ENCODE measurements at places on chromosomes 7 and 10.
A peak's percentile ranks its signal among the peaks of the same experiment; 100 is the strongest.

GRCh38 chr10:18483516-18484186 lies 167.7 kb downstream of the NSUN6 start:
- DNase-seq, result no peak

DNA sequence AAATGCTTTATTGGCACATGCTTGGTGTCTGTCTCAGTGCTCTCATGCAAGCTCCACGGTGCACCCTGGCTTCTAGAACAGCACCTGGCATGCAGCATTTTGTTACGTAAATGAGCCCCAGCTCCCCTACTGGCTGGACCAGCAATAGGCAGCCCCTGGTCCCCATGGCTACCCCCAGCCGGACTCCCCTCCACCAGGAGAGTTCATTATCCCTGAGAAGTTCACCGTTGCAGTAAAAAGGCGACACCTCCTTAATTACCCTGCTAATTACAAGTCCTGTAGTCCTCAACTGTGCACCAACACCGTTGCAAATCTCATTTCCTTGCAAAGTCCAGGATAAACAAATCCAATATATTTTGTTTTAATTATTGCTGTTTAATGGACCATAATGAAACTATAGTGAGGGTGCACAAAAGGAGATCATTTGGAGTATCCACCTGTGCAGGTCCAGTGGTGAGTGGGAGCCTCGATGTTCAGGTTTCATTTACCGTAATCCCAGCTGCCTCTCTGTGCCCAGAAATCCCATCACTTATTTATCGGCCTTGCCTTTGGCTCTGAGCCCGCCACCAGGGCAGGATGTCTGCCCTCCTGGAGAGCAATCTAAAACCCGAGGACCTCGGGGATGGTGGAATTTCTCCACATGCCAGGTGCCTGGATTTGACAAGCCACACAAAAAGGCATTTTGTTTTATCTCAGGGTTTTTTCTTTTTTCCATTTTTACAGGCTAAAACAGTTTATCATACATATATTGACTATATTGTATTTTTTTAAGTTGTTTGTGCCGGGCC lies 12.8 kb upstream of the DRGX start:
- no peak for DNase-seq

- peak; percentile 71 for DNase-seq
Observed at GRCh38 chr10:15084502-15084922, 4.1 kb downstream of the ACBD7 start.

GRCh38 chr10:113232928-113233511 lies 283.0 kb downstream of the TCF7L2 start:
- DNase-seq, result peak; percentile 26

DNA sequence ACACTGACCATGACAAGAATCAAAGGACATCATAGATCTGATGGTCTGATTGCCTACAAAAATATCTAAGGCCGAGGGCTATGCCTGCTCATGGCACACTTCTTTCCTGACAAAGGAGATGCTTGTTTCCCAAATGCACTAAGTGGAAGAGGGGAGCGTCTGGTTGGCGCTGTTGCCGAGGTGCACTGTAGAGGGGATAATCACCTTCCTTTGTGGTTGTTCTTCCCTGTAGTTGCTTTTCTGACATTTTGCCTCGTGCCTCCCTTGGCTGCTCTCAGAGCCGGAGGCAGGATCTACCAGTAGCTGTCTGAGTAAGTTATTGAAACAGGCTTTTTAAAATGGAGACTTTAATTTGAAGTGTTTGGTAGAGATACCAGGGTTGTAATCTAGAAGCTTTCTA lies 352.0 kb downstream of the SORCS3 start:
- no peak for DNase-seq

DNA sequence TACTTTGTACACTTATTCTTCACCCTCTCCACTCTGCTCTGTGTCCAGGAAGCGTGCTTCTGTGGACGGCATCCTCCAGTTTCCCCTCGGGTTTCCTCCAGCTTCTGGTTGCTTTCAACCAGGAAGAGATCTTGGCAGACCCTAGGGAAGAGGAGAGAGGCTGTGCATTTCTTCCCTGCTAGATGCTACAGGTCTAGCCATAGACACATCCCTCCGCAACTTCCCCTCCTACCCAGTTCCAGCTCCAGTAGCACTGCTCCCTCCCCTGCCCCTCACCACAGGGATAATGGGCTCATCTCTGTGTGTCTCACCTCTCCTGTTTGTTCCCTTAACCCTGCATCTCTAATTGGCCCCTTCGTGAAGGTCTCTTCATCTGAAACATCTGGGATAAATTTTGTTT lies 16.3 kb downstream of the TLL2 start:
- no peak for DNase-seq

DNA sequence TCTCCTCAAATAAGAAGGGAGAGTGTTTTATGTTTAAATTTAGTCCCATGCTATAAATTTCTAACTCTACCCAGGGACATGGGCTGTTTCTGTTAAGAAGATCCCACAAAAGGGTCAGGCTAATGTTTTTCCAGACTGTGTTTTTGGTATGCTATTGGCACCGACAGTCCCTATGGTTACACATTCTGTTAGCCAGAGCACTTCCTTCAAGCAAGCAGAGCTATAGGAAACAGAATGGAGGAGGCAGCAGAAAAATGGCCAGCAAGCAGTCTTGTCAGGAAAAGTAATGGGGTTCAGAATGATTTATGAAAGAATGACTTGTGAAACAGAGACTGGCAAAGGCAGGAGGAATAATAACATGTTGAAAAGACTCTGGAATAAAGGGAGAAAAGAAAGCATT lies 44.8 kb upstream of the PHYHIPL start:
- no peak for DNase-seq

DNA sequence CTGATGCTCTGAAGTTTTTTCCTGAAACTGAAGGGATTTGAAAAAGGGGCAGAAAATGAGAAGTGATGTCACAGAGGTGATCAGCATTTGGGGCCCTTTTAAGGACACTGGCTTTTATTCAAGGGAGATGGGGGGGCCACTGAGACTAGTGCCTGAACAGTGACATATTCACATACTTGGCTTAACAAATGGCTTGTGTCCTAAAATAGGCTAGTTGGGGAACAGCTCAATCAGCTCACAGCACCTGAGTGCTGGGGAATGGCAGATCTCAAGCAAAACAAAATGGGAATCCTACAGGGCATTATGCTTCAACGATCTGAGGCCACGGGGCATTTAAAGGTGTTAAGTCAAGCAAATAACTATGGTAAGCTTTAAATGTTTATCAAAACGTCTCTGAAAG lies 90.1 kb downstream of the UBE2H start:
- no peak for DNase-seq

DNA sequence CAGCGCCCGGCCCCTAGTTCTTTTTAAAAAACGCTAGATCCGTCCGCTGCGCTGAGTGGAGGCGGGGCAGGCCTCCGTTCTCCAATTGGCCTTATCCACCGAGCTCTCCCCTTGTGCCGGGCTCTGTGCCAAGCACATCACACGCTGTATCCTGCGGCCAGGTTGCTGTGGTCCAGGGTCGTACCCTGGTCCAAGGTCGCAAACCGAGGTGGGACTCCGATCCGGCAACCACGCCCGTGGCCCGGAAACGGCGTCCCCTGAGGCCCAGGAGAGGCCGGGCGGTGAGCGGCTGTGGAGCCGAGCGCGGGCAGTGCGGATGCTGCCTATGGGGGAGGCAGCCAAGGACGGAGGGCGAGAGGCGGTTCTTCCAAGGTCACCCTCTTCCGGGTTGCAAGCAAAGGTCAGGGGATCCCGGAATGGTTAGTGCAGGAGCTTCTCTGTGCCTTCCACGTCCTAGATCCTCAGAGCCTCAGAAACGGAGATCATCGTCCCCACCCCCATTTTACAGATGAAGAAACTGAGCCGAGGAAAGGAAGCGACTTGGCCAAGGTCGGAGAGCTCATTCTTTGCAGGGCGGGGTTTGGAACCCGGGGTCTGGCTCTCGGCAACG lies 72.4 kb upstream of the LRRC4 start:
- DNase-seq, result no peak

DNA sequence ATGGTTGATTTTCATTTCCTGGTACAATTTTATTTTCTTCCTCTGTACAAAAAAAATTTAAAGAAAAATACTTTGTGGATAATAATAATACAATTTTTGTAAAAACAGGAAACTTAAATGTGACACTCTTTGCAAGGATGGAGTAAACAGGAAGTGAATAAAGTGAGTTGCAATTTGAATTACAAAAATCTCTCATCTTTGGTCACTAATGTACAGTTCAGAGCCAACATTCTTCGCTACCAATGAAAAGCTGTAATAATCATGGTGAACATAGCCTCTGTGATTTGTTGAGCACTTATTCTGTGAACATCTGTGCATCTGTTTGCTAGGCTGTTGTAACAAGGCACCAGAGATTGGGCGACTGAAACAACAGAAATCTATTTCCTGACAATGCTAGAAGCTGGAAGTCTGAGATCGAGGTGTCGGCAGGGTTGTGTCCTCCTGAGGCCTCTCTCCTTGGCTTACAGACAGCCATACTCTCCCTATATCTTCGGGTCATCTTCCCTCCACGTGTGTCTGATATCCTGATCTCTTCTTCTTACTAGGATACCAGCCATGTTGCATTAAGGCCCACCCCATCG lies 295.3 kb upstream of the KLF6 start:
- DNase-seq, result no peak

DNA sequence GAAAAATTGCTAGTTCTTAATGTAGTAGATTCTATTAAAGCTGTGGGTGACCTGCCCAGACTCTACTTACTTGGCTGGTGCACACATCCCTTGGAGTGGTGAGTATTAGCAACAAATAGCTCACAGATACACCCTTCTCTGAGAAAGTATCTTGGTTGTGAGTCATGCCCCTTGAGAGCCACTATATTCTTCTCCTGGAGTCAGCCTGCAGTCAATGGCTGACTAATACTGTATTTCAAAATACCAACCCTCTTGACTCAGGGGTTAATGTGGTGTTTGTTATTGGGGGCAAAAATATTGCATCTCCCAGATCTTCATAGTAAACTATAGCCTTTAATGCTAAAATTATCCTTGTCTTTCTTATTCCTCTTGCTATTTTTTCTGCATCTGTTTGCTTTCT lies 354.9 kb downstream of the BMPER start:
- DNase-seq, result peak; percentile 93

DNA sequence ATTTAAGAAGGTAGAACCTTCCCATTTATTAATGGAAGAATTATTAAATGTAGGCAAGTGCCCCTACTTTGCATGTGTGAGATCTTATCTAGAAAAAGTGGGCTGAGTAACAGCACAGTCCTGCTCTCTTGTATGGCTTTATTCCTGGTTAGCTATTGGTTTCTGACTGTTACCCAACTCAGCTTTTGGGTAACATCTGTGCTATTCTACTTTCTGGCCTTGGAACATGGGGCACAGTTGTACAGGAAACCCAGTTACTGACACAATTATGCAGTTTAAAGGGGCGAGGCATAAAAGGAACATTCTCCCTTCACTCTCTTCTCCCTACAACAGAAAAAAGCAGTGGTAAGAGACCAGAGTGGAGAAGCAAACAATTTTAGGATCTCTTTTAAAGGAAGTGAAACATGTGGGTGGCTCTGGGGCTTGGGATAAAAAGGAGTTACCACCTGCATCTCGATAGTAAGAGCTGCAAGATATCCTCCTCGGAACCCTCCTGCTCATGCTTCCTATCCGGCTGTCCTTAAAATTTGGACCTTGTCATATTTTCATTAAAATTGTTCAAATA lies 16.0 kb downstream of the NUDT5 start:
- DNase-seq, result no peak

DNA sequence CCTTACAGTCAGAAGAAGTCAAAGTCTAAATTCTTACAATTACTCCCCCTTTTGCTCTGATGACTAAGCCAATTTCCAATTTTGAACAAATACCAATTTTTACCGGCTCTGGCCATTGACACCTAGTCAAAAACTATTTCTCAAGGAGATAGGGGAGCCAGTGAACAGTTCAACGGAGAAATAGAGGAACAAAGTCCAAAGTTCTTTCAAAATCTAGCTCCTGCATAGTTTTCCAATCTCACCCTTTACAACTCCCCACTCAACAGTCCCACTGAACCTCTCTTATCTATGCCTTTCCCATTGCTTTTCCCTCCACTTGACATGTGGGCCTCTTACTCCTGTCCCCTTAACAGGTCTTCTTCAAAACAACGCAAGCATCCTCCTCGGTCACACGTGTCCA lies 192.9 kb downstream of the DOCK4 start:
- no peak for DNase-seq

DNA sequence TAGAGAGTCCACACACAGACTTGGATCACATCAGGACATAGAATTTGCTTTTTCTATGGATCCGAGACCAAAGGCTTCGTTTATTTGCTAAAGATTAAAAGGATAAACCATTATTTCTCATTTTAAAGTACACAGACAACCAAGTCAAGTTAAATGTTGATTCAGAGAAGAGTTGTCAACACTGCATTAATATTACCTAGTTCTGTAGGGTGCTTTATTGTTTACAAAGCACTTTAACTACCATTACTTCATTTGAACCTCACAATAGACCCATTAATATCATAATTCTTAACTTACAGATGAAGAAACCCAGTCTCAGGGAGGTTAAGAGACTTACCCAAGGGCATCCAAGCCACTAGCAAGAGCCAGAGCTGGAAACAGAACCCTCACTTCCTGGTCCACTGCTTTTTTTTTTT lies 43.2 kb upstream of the GSAP start:
- DNase-seq, result no peak

DNA sequence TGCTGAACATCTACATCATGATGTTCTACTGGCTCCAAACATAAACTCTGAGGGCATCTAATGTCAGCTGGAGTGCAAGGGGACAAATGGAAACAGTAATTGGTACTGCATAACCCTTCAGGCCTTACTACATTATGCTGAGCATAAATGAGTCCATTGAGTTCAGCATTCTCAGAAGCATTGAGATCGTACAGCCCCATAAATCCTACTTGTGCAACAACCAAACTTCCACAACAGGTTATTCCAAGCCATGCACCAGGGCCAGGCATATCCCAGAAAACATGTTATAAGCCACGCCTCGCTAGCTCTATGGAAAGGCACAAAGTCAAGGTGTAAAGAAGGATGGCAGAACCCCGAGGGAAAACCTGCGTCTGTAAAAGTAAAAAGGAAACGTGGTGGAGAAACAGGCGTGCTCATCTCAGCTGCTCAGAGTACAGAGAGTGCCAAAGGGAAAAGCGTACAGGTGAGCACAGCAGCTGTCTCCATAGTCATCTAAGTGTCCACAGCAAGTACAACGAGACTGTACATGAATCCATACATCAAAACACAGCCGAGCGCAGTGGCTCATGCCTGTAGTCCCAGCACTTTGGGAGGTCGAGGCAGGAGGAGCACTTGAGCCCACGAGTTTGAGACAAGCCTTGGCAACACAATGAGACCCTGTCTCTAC lies 124.6 kb downstream of the PARD3 start:
- no peak for DNase-seq

DNA sequence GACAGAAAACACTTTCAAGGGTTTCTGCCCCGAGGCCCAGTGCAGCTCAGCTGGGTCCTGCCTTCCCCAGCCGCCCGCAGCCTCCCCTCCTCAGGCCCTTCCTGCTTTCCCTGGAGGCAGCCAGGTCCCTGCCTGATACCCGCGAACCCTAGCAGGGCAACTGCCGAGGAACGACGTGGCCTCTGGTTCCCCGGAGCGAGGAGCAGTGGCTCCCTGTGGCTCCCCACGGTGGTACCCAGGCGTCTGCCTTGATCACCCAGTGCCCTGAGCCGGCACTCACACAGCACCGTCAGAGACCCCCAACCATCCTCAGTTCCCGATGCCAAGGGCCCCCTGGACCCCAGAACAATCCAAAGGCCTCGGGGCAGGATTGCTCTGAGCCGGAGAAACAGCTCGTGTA lies 58.3 kb downstream of the CFAP46 start:
- DNase-seq, result no peak

GRCh38 chr10:34732926-34733325 lies 82.2 kb downstream of the PARD3 start:
- DNase-seq, result peak; percentile 66

Measured in mesenchymal stem cell (in vitro differentiated cells and primary cell).